ENCODE measurements at places on chromosomes 11 and 22.

DNA sequence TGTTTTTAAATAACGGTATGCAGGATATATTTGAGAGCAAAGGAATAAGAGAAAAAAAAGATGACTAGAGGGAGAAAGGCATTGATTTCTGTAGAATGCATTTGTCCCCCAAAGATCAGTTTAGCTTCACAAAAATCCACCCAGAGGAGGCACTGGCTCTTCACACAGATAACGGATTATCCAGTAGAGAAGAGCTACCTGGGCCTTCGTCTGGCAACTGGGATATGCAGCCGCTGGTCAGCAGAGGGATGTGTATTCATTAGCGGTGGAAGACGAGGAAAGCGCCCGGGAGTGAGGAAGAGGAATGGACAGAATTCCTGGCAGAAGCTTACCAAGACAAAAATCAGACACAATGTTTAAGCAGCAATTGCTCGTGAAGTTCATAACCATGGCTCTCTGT, 5.6 kb upstream of the WT1 start:
- H3K4me1 ChIP-seq, result peaks cover 8% of the 10 kb centered on the region
- H3K36me3 ChIP-seq, result peaks cover 2% of the 10 kb centered on the region
- H3K4me3 ChIP-seq, result no peak overlapping the region
- no peak for DNase-seq

GRCh38 chr11:111554532-111554931, 14.0 kb downstream of the LAYN start:
- no peaks in the 10 kb centered on the region for H3K36me3 ChIP-seq
- H3K27me3 ChIP-seq, result peaks cover 25% of the 10 kb centered on the region
- DNase-seq, result no peak
- H3K27ac ChIP-seq, result no peak overlapping the region
- H3K4me1 ChIP-seq, result no peaks in the 10 kb centered on the region

DNA sequence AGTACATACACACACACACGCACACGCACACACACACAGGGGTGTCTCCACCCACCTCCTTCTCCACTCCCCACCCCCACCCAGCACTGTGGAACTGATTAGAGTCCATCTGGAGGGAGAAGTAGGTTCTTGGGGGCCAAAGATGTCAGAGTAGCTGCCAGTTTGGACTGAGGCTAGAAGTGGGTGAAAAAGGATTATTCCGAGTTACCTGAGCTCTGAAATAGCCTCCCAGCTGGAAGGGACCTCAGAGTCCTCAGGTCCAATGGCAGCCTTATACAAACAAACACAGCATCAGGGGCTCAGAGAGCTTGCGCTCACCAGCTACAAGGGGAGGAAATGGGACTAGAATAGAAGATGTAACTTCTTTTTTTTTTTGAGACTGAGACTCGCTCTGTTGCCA, 20.8 kb downstream of the IL10RA start:
- no peaks in the 10 kb centered on the region for H3K27me3 ChIP-seq
- peaks cover 41% of the 10 kb centered on the region for H3K36me3 ChIP-seq
- H3K4me3 ChIP-seq, result peak overlapping the region; percentile 70
- peak overlapping the region; percentile 94 for H3K27ac ChIP-seq
- DNase-seq, result no peak

GRCh38 chr11:83639995-83640758, 354.0 kb upstream of the CCDC90B start:
- peaks cover 9% of the 10 kb centered on the region for H3K27me3 ChIP-seq
- no peaks in the 10 kb centered on the region for H3K4me1 ChIP-seq
- no peak overlapping the region for H3K27ac ChIP-seq
- H3K4me3 ChIP-seq, result no peak overlapping the region
- no peaks in the 10 kb centered on the region for H3K36me3 ChIP-seq

GRCh38 chr11:75280227-75280701, 39.7 kb downstream of the TPBGL start:
- peaks cover 27% of the 10 kb centered on the region for H3K36me3 ChIP-seq
- no peak overlapping the region for H3K27ac ChIP-seq
- DNase-seq, result peak; percentile 58
- H3K27me3 ChIP-seq, result no peaks in the 10 kb centered on the region

DNA sequence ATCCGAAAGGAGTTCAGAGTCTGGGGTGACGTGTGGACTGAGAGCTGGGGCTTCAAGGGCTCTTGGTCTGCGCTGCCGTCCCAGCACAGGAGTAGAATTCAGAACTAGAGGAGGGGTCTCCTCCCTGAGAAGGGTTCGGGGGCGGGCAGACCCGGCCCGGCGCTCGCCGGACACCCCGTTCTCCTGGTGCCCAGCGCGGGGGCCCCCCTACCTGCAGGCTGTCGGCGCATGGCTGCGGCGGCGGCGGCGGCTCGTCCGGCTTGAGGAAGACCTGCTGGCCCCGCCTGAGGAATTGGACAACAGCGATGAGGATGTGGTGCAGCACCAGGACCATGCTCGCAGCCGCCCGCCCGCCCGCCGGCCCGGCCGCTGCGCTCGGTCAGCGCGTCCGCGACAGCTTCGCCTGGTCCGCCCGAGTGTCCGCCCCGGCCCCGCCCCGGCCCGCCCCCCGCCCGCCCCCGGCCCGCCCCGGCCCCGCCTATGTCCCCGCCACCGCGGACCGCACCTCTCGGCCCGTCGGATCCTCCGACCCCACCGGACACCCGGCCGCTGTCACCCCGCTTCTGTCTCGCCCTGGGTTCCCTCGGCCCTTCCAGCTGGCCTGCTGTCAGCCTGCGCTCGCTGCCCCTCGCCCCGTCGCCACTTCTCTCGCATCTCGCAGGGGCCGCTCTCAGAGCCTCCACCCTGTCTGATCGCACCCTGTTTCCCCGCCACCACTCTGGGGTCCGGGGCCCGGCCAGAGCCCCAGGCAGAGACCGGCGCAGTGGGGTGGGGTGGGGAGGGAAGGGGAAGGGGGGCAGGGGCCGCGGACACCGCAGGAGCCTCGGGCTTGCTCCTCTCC, 32.0 kb downstream of the PDE2A start:
- no peak overlapping the region for H3K27ac ChIP-seq
- no peaks in the 10 kb centered on the region for H3K4me1 ChIP-seq
- DNase-seq, result peak; percentile 7
- H3K36me3 ChIP-seq, result no peaks in the 10 kb centered on the region
- H3K4me3 ChIP-seq, result peak overlapping the region; percentile 27

GRCh38 chr11:65899356-65900124, 648 bp downstream of the FOSL1 start:
- peaks cover 7% of the 10 kb centered on the region for H3K27me3 ChIP-seq
- H3K4me3 ChIP-seq, result peak overlapping the region; percentile 71

DNA sequence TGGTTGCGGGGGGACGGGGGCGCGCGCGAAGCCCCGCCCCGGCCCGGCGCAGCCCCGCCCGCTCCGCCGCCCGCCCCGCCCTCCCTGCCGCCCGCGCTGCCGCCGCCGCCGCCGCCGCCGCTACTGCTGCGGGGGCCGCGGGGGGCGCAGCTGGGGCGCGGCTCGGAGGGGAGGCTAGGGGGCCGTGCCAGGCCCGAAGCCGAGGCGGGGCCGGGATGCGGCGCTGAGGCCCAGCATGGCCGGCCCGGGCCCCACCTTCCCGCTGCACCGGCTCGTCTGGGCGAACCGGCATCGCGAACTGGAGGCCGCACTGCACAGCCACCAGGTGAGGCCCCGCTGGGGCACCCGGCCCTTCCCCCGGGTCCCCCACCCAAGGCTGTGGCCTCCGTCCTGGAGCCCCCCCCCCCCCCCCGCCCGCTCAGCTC, at the start of gene ANKRD13D:
Gene ANKRD13D (plus strand): TSS at position 78 of the 425 bp plus-strand sequence. CDS start 158 bp downstream, at position 236.
- no peaks in the 10 kb centered on the region for H3K27me3 ChIP-seq
- no peak for DNase-seq
- peaks cover 63% of the 10 kb centered on the region for H3K36me3 ChIP-seq
- H3K4me3 ChIP-seq, result peak within 1 kb of the TSS; percentile 92
- H3K4me1 ChIP-seq, result peaks cover 41% of the 10 kb centered on the region
- H3K27ac ChIP-seq, result peak within 1 kb of the TSS; percentile 98

DNA sequence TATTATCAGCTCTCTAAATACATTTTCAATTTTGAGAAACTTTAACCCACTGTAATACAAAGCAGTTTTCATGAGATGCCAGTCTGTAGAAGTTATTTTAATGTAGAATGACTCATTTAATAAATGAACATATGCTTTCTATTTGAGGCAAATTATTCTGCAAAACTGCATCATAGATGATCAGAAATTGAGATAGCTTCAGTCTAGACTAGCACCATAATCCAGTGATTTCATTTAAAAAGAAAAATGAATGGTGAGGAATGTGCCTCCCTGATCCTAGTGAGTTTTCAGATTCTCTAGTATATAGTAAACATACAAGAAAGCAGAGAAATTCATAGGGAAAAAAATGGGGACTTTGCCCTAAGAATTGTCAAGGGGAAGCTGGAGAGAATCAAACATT, 66.1 kb downstream of the OR5AK2 start:
- H3K36me3 ChIP-seq, result no peaks in the 10 kb centered on the region
- H3K27ac ChIP-seq, result no peak overlapping the region
- no peaks in the 10 kb centered on the region for H3K27me3 ChIP-seq
- DNase-seq, result no peak

DNA sequence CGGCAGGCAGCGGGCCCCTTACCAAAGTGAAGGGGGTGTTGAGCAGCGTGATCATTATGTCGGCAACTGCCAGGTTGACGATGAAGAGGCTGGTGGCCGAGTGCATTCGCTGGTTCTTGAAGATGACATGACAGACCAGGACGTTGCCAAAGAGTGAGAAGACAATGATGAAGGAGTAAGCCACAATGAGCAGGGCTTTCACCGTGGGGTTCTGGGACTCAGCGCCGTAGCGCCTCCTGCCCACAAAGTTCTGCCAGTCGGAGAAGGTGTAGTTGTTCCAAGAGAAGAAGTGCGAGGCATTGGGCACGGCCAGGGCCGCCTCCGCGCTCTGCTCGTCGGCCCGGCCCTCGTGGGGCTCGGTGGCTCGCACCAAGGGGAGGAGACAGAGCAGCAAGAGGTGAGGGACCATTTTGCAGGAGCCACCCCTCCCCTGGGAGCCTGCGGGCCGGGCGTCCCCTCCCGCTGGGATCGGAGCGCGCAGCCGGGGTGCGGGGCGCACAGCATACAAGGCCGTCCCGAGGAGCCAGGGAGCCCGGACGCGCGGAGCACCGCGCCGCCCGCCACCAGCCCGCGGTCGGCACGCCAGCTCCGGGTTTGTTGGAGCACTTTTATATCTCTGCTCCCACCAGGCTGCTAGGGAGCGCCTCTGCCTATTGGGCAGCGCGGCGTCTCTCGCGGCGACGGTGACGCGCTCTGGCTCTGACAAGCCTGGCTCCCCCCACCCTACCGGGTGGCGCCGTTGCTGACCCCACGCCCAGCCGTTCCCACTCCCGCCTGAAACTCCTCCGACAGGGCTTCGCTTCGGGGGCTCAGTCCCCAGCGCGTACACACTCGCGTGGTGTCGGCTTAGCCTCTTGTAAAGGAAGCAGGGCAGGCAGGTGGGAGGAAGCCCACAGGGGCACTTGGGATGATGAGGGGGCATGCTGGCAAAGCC, at the start of gene GPR83:
Gene GPR83 (minus strand): TSS at position 581 of the 934 bp plus-strand sequence. CDS start 172 bp downstream, at position 409.
- DNase-seq, result no peak
- H3K4me1 ChIP-seq, result peaks cover 6% of the 10 kb centered on the region
- peaks cover 6% of the 10 kb centered on the region for H3K36me3 ChIP-seq
- H3K27ac ChIP-seq, result no peak within 1 kb of the TSS
- peak within 1 kb of the TSS; percentile 73 for H3K4me3 ChIP-seq
- H3K27me3 ChIP-seq, result peaks cover 45% of the 10 kb centered on the region

GRCh38 chr11:1717745-1718144, 20.8 kb downstream of the KRTAP5-6 start:
- H3K36me3 ChIP-seq, result no peaks in the 10 kb centered on the region
- H3K4me1 ChIP-seq, result no peaks in the 10 kb centered on the region
- no peak for DNase-seq
- no peak overlapping the region for H3K27ac ChIP-seq

- no peak for DNase-seq
- H3K27me3 ChIP-seq, result no peaks in the 10 kb centered on the region
- H3K36me3 ChIP-seq, result peaks cover 5% of the 10 kb centered on the region
- peak overlapping the region; percentile 99 for H3K27ac ChIP-seq
Observed at GRCh38 chr11:13463779-13464290, 813 bp upstream of the BTBD10 start.

DNA sequence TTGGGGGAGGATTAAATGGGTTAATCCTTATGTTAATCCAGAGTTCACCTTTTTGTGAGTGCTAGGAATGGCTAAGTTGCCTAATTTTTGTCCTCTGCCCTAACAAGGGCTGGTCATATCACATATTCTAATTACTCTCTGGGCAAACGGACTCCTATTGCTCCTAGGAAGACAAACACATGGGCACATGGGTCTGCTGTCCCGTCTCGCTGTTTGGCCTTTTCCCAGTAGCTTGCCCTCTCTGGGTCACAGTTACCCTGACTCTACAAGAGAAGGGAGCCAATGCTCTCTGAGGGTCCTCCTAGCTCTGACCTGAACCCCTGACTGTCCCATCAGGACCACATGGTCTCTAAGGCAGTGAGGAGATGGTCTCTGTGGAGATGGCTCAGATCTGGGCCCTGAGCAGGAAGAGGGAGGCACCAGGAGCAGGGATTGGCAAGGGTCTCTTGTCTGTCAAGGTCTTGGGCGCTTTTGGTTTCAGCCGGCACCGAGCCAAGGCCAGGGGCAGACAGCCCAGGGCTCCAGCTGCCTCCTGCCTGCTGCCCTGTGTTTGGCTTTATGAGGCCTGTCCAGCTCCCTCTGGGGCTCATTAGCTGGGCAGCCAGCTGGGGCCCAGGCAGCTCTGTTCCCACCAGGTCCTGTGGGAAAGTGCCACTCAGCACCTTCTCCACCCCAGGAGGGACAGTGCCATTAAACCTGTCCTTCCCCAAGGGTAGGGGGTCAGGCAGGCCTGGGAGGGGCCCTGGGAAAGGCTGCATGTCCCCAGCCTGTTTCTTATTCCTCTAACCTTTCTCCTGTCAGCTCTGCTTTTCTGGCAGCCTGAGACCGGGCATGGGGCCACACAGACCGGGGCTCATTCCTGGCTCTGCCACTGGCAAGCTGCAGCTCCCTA, 559.9 kb downstream of the MN1 start:
- no peak overlapping the region for H3K4me3 ChIP-seq
- no peak overlapping the region for H3K27ac ChIP-seq
- no peak for DNase-seq
- no peaks in the 10 kb centered on the region for H3K4me1 ChIP-seq
- H3K36me3 ChIP-seq, result no peaks in the 10 kb centered on the region

DNA sequence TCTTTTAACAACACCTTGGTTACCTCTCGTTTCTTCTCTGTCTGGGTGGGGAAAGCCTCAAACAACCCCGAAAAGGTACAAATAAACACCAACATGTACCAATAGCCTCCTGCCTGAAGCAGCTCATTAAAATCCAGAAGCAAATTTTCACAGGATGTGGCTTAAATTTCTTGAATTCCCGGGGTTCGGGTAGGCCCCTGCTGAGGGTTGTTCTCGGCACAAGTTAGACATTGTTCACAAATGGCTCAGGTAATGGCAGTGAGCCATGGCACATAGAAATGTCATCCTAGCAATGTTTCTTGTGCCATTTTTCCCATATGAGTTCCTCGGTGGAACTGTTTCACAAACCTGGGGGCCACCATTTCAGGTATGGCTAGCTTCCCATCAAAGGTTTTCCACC, 19.7 kb upstream of the GLYATL1 start:
- peaks cover 4% of the 10 kb centered on the region for H3K27me3 ChIP-seq
- no peak overlapping the region for H3K4me3 ChIP-seq
- H3K27ac ChIP-seq, result no peak overlapping the region
- H3K36me3 ChIP-seq, result no peaks in the 10 kb centered on the region
- H3K4me1 ChIP-seq, result peaks cover 7% of the 10 kb centered on the region

Measured in T-helper 2 cell treated with Interferon-gamma antibody and Interleukin-4, amounts not matched to agents 5 μg/mL and 100 μg/mL, for 36 hours (primary cell).